ENCODE measurements at places on chromosomes 5 and 9. TPM values are rescaled to one million over a fixed set of nuclear protein-coding genes. Genes with fewer than 3 reads are reported as not detected.

Gene PPWD1
- 69.7 TPM for total RNA-seq

Gene ENTREP1
- not detected for total RNA-seq

Gene PCDHGC4
- 0.69 TPM for total RNA-seq

Gene PTGS1
- 8.9 TPM for total RNA-seq

Gene CARD9
- total RNA-seq = 0.89 TPM

Gene PPP1R26
- total RNA-seq = 6.7 TPM

Gene NPR2
- 4.4 TPM for total RNA-seq

Gene GPR150
- 0.60 TPM for total RNA-seq

Gene CCL27
- not detected for total RNA-seq

Gene NEUROG1
- not detected for total RNA-seq

Gene PALM2AKAP2
- total RNA-seq = not detected
